Caudate nucleus (tissue), 63 donors: ENCODE measurements at places on chromosomes 7 and 10.
A peak's percentile ranks its signal among the peaks of the same experiment; 100 is the strongest.

DNA sequence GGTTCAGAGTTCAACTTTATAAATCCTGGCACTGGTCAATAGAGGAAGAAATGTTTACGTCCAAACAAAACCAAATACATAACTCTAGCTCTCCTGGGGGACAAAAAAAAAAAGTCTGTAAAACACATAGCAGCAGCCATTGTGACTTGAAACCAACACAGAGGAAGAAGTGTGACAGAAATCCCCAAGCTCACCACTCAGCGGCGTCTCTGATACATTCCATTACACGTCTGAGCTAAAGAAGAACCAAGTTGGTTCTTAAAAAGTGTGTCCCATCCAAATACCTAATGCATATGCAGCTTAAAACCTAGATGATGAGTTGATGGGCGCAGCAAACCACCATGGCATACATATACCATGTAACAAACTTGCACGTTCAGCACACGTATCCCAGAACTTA is 58.3 kb upstream of the NANOS1 start:
- DNase-seq = no peak

DNA sequence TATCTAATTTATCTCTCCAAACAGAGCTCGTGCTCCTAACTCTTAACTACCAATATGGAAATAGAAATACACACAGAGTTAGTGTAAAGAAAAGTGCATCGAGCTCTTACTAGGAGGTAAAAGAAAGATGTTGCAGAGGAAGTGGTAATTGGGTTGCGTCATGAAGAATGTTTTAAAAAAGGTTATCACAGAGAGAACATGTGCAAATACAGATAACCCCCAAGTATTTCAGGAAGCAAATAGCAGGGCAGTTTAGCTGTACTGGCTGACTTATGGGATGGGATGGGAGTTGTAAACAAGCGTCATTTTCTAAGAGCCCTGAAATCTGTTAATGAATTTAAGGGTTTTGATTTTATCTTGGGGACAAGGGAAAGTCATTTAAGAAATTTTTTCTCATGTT is 153.9 kb downstream of the AGMO start:
- DNase-seq = no peak

DNA sequence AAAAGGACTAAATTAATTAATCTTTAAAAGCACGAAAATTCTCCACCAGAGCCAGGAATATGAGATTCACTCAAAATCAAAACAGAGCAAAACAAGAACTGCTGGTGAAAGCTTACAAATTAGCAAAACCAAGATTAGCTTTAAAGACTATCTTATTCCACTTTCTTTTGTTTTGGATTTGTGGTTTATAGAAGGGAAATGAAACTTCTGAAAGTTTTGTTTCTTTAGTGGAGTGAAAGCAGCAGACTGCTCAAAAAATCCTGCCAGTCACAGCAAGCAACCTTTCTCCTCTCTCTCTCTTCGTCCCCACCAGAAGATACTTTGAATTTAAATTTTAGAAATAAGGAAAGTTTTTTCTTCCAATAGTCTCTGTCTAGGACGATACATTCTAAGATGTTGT is 7.8 kb downstream of the ACTA2 start:
- no peak for DNase-seq

GRCh38 chr10:43105102-43105955 is 28.5 kb downstream of the RET start:
- DNase-seq = peak; percentile 69

DNA sequence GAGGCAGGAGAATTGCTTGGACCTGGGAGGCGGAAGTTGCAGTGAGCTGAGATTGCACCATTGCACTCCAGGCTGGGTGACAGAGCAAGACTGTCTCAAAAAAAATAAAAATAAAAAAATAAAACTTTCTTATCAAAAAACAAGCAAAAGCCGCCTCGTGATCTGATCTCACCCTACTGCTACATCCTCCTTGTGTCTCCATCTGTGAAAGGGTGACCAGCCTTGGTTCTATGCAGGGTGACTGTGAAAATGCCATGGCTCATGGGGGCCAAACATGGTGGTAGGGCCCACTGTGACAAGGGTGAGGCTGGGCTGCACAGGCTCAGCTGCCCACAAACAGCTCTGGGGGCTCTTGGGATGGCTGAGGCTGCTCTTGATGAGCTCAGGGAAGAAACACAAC is 968 bp upstream of the OPN4 start:
- DNase-seq = no peak
